Dermis microvascular lymphatic vessel endothelial cell (primary cell): ENCODE measurements at places on chromosomes 1 and 21. TPM values are rescaled to one million over a fixed set of nuclear protein-coding genes. Genes with fewer than 3 reads are reported as not detected.

GRCh38 chr1:167984886-167985489, 48.1 kb upstream of the MPC2 start:
- DNase-seq = no peak

DNA sequence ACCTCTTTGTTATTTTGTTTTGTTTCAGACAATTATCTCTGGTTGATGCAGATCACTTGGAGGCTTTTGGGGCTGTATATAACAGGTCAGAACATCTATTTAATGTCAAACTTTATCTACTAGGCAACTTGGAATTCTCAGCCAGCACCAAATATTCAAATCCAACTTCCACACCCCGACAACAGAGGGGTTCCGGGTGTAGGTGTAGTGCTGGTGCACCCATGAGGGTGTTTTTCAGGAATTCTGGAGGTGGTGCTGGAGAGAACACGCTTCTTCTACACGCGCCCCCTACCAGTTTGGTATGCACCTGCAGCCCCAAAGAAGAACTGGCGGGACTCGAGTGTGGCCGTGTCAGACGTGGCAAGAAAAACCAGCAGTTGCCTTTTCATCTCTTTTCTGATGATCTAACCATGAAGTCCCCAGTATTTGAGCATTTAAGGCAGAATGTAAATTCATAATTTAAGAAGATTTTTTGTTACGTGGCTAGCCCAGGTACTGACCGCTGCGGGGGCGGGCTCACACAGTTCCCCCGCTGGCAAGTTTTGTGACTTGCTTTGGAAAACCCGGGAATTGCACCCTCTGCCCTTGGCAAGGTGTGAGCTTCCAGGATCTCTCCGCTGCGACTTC, 462 bp upstream of the TLCD4 start:
- peak; percentile 48 for DNase-seq

DNA sequence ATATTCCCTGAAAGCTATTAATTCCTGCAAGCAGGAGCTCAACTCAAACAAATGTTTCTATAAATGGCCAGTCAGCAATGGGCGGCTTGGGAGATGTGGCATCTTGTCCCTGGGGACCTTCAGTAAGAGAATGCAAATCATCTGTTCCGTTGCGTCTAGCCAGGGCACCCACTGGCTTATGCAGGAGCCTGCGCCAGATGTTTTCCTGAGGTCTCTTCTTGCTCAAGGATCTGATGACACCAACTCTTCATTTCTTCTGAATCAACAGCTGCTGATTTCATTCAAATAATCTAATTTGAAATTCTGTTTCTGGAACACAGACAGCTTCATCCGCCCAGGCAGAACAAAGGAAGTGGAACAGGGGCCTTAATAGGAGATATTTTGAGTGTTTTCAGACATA, 70.0 kb upstream of the AJAP1 start:
- DNase-seq = no peak

GRCh38 chr1:12424087-12424529, 193.9 kb downstream of the DHRS3 start:
- peak; percentile 37 for DNase-seq

- DNase-seq = no peak
Measured at GRCh38 chr1:237119091-237119490, 77.1 kb downstream of the RYR2 start.

DNA sequence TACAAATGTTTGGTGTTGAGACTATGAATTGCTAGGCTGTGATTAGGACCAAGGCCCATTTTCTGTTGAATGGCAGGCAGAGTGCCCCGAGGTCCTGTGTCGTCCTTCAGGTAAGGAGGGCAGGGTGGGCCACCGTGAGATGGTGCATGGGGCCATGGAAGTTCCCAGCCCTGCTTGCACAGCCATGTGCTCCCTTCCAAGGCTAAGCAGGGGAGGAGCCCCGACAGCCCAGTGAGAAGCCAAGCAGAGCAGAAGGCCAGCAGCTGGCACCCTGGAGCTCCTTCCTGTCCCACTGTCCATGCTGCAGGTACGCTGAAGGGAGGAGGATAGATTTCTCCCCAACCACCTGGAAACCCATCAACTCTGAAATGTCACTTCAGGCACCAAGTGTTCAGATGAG, 8.2 kb upstream of the NUAK2 start:
- DNase-seq = no peak

DNA sequence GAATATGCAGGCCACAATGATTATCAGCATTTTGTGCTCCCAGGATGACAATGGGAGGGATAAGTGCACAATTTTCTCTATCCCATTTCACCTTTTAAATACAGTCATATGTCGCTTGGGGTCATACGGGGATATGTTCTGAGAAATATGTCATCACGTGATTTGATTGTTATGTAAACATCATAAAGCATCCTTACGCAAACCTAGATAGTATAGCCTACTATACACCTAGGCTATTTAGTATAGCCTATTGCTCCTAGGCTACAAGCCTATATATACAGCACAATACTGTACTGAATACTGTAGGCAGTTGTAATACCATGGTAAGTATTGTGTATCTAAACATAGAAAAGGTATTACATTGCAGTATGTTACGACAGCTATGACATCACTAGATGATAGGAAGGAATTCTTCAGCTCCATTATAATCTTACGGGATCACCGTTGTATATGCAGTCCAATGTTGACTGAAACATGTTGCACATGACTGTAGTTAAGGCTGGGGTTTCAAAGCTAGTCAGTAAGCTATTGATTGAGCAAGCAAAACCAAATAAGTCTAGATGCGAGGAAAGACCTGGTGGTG, 18.9 kb downstream of the RUSC1 start:
- no peak for DNase-seq

DNA sequence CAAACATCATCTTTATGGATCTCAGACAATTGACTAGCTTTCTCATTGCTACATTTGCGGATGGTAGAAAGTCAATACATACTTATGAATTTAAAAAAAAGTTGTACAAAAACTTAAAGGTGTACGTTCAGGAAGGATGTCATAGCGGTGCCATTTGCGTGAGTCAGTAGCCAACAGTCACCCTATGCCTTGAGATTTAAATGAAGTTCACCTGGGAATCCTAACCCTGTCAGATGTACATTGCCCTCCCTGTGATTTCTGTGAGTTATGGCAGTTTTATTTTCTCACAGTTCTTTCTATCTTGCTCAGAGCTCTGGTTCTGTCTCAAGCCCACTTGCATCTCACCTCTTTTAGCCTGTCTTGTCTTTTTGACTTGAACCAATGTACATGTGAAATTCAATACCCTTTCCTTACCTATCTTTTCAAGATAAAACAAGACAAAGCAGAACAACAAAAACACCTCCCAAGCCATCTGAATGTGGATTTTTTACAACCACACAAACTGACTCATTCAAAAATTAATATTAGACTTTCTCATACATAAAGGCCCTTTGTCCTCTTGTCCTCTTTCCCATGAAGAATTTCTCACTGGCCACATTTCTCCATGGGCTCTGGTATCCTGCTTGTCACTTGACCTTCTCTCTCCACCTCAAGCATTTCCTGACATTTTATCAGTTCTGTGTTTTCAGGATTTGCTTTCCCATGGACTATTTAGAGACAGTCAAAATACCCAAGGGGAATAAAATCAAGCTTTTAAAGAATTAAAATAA, 25.3 kb upstream of the ZNF697 start:
- peak; percentile 15 for DNase-seq

DNA sequence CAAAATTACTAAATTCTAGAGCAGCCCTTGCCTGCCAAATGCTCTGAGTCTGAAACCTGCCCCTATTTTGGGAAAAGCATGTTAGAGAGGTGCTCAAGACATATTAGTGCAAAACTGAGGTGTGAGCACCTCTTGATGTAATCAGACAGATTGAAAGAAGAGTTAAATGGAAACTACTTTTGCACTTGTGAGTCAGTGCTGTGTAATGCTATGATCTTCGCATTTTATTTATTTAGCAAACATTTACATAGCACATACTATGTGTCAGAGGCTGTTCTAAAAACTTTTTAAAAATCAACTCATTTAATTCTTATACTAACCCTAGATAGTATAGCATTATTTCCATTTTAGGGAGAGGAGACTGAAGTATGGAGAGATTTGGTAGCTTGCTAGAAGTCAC, 138.1 kb downstream of the ELAVL4 start:
- DNase-seq = no peak

- DNase-seq = no peak
Measured at GRCh38 chr1:227072991-227073390, 132.9 kb downstream of the COQ8A start.

DNA sequence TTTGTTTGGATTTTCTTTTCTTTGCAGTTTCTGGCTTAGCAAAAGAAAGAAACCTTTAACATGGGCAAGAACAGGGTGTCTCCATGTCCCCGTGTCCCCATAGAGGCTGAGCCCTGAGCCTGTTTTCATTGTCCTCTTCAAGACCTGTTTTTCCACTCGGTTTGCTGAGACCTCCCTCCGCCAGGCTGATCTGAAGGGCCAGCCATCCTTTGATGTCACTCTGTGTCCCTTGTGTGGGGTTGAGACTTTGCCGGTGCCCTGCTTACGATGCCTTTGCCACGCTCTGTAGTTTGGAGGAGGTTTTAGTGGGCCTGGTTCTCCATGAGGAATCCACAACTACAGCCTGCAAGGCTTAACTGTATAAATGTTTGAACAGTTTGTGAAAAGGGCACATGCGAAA, 23.8 kb downstream of the IFNGR2 start:
- no peak for DNase-seq

GRCh38 chr1:178649582-178650350, 75.3 kb upstream of the RALGPS2 start:
- no peak for DNase-seq

- DNase-seq = no peak
Measured at GRCh38 chr1:230068952-230069684, 2.1 kb downstream of the GALNT2 start.

- no peak for DNase-seq
Measured at GRCh38 chr1:197567442-197567841, 207.8 kb downstream of the DENND1B start.

DNALI1 gene
- 0.26 and 0.51 TPM in 2 replicates for total RNA-seq

KRTAP7-1 gene
- total RNA-seq = not detected in 2 replicates

RNPEP gene
- 37.7 and 41.8 TPM in 2 replicates for total RNA-seq

NBPF20 gene
- total RNA-seq = 1.8 and 2.0 TPM in 2 replicates

KLHDC9 gene
- 0.76 and 1.7 TPM in 2 replicates for total RNA-seq

ARHGEF16 gene
- total RNA-seq = 0.39 and 0.76 TPM in 2 replicates
